ENCODE measurements at places on chromosomes 5 and 9.

DNA sequence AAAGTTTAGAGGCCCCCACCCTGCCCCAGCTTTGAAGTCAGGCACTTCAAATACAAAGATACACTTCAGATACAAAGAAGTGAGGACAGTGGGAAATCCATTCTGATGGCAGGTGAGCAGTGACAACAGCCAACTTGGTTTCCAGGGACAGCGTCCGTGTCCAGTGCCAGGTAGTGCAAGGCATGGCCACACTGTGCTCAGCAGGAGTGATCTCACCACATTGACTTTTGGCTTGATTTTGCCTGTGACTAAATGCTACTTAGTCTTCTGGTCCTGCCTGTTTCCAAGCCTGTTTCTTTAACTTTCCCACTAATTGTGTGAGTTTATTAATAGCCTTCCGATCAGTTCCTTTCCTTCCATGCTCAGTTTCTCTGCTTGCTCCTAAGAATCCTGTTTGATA is 72.6 kb upstream of the PALM2AKAP2 start:
- DNase-seq: no peak

DNA sequence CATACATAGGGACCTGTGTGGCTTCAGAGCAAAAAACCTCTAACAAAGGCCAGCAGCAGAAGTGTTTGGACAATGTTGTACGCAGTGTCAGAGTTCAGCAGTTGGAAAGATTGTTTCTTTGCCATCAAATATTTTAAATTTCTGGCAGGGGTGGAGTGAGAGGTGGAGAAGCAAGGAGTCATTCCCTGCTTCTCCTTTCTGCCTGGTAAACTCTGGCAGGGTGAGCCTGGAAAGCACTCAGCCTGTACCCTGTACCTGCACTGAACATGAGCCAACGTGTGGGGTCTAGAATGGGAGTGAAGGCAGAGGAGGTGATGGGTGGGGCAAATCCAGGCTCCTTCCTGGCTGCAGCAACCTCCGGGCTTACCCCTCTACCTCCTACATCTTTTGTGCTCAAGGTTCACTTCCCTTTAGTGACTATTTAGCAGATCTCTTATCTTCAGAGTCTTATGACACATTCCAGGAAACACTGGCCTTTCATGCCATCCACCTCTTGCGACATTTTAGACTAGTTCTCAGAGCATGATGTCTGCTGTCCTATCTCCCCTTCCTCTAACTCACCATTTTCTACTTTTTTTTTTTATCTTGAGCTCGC is 445.0 kb upstream of the PIK3R1 start:
- DNase-seq: no peak

DNA sequence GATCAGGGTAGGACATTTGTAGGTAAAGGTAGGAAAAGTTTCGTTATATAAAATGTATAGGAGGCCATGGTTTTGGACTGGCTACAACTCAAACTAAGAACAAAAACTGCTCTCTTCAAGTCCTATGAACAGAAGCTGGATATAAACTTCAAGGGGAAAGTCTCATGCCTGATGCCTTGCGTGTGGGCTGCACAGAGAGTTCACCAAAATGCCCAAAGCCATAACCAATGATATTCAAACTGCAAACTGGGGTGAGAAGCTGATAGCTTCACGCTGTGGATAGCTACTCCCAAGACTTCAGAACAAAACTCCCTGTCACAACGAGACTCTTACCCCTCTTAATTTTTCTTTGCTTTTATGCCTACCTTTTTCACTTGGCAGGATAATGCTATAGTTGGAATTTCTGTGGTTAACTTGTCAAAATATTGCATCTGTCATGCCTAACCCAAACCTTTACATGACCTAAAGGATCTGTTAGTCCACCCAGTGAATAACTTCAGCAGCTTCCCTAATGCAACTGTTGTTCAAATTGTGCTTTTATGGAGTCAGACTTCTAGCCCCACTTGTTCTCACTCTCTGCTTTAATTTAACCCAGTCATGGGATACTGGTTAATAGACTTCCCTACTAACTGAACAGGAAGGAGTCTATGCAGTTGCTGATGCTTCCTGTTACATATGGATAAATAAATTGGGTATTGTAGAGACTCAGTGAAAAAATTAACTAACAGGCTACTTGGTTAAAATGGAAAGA is 71.9 kb downstream of the SFXN1 start:
- no peak for DNase-seq

- no peak for DNase-seq
These were observed 28.2 kb downstream of the WDR41 start for GRCh38 chr5:77463905-77464304.

- peak; percentile 52 for DNase-seq
These were observed 291.8 kb downstream of the AOPEP start for GRCh38 chr9:95018099-95018936.

GRCh38 chr9:95498641-95499040 is 18.1 kb downstream of the PTCH1 start:
- no peak for DNase-seq

GRCh38 chr9:79264041-79264440 is 307.7 kb upstream of the TLE4 start:
- DNase-seq: no peak

DNA sequence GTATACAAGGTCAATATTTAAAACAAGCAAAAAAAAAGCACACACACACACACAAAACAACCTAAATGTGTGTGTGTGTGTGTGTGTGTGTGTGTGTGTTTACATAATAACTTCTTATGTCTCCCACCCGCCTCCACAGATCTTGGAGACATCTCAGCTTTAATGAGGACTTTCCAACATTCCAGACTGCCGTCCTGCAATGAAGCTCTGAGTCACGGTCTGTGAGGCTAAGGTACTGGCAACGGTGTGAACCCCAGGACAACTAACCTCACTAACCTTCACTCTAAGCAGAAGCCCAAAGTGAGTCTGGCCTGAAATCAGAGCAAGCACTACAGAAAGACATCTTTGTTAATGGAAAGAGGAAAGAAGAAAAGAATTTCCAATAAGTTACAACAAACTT is 22.3 kb downstream of the ZNF474 start:
- no peak for DNase-seq

DNA sequence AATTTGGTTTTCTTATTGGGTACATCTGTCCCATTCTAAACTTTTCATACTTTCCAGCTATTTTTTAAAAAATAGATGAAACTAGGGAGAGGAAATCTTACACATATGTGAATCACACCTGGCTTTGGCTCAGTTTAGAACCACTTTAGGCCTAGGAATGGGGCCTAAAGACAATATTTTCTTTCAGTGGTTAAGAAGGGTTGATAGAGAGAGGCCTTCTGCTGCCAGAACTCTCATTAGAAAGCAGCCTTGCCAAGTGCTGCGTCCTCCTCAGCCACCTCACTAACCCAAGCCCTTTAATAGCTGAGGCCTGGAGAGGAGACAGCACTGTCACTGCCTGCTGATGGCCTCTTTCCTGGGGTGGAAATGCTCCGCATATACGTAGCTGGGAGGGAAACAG is 167.5 kb downstream of the SAXO1 start:
- DNase-seq: no peak

- DNase-seq: no peak
These were observed 372.2 kb downstream of the ZSWIM6 start for GRCh38 chr5:61704289-61704688.

- DNase-seq: no peak
These were observed 2.2 kb downstream of the TNFSF15 start for GRCh38 chr9:114803479-114804265.

- no peak for DNase-seq
These were observed 880 bp upstream of the CCNG1 start for GRCh38 chr5:163436515-163436914.

All from neural progenitor cell (in vitro differentiated cells).